ENCODE measurements at places on chromosomes 6 and 20.

DNA sequence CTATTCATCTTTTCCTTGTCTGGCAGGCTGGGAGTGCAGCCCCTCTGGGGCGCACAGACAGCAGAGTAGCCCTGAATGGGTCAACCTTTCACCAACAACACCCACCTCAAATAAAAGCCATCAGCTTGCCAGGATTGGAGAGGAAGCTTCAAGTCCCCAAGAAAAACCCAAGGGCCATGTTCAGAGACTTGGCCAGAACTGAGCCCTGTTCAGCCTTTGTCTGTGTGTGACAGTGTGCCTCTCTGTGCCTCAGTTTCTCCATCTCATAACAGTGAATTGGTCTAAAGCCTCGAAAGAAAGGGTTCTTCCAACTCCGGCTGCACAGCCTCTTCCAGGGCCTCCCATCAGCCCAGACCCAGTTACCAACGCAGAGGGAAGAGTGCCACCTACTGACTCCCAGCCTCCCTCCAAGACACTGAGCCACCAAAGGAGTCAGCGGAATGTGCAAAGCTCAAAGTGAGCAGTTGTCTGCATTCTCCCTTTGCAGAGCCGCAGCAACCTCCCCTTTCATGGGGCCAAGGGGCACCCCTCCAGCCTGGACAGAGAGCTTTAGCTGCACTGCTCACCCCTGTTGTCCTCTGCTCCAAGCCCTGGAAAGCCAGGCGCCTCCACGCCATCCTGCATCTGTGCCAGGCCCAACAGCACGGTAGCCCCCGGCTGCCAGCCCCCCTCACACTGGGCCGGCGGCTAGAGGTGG lies 82.7 kb upstream of the TOP1 start:
- DNase-seq = no peak

GRCh38 chr6:148200293-148200692 lies 142.3 kb upstream of the SASH1 start:
- DNase-seq = no peak

DNA sequence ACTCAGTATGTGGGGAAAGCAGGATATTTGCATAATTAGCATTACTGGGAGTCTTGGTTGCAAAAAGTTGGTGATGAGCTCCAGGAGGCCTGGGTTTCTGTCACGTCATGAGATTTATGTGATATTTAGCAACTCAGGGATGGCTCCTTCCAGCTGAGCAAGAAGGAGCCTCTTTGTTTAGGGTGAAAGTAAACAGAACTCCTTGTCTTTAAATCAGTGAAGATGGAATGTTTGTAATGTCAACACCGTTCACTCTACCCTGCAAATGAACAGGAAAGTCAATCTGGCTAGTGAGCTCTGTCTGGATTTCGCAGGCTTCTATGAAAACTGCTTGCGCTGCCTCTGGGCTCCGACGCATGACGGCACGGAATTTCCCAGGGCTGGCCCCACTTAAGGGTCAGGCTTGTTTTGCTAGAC lies 86.9 kb downstream of the PXDC1 start:
- DNase-seq = no peak

- DNase-seq = no peak
Measured at GRCh38 chr20:52530571-52530970, 339.0 kb upstream of the ZFP64 start.

DNA sequence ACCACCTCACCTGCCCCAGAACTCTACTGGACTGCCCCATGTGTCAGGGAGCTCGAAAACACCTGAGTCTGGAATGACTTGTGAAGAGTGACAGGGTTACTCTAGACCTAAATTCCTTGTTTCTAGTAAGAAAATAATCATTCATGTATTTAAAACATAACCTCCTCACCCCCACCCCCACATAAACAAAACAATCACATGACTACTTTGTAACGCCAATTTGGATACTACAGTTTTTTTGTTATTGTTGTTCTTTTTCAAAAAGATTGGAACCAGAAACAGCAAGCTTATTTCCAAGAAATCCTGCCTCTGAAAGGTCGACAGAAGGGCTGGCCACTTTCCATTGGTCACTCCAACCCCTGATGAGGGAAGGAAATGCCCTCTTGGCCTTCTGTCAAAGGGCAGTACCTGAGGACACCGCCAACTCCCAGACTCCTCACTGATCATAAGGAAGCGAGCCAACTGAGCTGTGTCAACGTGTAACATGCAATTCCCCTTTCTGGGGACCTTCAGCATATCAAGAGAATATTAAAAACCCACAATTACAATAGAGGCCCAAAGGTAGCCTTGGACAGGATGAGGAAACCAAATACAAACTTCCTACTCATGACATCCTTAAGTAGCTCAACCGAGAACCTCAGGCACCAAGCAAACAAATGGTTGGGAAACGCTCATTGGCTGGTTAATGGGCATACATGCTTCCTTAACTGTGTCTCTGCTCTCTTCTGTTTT lies 2.6 kb downstream of the MCUR1 start:
- DNase-seq = no peak
